Activated naive CD4-positive, alpha-beta T cell treated with anti-CD3 and anti-CD28 coated beads for 36 hours (primary cell): ENCODE measurements at places on chromosomes 12 and 14.

- DNase-seq, result no peak
These were observed 125.0 kb upstream of the MYF6 start for GRCh38 chr12:80582431-80582830.

- no peak for DNase-seq
These were observed 28.2 kb downstream of the PTPRQ start for GRCh38 chr12:80472236-80472635.

DNA sequence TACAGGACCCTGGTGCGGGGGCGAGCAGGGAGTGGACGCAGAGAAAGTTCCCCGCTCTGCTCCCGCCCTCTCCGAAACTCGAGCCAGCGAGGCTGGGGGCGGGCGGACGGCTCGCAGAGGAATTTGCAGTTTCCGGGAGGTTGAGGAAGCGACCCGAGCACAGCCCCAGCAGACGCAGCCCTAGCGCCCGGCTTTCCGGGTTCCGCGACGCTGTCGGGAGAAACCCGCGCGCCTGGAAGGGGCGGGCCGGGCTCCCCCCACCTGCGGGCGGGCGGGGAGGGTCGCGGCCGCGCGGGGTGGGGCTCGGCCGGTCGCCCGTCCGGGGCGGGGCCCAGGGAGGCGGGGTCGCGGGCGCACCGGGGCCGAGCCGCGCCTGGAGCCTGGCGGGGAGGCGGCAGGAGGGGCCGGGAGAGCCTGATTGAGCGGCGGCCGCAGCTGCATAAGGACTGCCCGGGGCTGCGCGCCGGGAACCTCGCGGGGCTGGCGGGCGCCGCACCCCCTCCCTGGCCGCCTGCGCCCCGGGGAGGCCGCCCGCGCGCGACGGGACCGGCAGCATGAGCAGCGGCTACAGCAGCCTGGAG is at the start of gene RASSF3:
TSS of gene RASSF3 (plus strand) at position 417 of the 581 bp plus-strand sequence. CDS start at position 555, 138 bp downstream.
- peak; percentile 83 for DNase-seq

DNA sequence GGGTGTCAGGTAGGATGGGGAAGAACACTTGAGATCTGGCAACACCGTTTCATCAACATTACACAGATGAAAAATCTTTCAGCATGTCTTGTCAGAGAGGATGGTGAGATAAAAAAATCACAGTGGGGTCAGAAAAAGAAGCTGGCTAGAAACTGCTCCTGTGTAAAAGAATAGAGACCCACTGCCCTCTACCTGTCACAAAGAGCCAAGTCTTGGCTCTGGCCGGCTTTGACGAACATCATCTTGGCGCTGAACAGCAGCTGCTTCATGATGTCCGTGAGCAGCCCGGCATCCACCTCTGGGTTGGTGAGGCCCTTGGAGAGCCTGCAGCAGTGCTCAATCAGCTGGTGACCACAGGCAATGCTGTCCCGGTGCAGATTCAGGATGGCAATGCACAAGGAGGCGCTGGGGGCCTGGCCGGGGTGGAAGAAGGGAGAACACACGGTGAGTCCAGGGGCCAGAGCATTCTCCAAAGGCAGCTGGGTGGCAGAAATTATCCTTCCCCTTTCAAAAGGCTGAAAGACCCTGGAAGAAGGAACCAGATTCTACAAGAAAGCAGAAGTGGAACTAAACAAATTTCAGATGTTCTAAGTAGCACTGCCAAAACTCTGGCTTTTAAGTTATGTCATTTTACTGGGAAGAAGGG is 50.2 kb downstream of the ZFYVE26 start:
- DNase-seq, result no peak

DNA sequence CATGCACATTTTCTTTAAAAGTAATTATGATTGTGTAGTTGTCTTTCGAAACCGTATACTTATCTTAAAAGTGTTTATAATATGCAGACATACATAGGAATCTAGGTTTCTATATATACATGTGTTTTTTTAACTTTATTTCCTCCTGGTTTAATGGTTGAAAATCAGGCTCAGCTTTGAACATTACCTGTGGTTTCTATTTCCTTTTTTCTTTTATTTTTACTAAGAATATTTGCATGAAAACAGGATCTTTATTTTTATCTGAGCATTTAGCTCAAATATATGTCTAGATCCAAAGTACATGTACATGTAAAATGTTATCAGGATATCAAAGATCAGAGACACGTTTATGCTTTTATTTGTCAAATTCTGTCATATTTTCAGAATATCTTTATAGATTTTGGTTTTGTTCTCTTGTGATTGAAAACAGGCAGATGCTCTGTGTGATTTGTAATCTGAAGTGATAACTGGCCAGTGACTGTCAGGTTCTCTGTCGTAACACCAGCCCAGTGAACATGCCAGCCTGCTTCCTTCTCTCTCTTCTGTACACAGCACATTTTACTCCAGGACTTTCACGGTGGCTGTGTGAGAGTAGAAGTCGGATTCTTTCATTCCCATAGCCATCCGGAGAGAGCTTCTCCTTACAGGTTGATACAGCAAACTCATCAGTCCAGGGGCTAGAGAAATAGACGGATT is 13.7 kb downstream of the TCTN1 start:
- DNase-seq, result no peak

DNA sequence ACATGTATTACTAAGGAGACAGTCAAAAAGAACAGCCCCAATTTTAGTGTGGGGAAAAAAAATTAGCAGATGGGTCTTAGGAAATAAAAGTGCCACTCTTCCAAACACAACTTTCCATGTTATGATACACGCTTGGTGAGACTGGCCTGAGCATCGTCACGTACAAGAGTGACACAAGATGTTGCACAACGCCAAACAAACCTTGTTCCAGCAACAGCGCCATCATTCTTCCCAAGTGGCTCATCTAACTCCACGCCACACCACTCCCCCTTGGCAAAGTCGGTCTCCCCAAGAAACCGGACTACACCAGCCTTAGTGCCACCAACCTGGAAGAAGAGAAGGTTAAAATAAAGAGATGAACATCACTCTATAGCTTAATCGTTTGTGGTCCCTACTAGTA is 58.7 kb downstream of the CLIP1 start:
- no peak for DNase-seq

GRCh38 chr14:91523972-91524371 is 13.9 kb upstream of the PPP4R3A start:
- DNase-seq, result no peak

DNA sequence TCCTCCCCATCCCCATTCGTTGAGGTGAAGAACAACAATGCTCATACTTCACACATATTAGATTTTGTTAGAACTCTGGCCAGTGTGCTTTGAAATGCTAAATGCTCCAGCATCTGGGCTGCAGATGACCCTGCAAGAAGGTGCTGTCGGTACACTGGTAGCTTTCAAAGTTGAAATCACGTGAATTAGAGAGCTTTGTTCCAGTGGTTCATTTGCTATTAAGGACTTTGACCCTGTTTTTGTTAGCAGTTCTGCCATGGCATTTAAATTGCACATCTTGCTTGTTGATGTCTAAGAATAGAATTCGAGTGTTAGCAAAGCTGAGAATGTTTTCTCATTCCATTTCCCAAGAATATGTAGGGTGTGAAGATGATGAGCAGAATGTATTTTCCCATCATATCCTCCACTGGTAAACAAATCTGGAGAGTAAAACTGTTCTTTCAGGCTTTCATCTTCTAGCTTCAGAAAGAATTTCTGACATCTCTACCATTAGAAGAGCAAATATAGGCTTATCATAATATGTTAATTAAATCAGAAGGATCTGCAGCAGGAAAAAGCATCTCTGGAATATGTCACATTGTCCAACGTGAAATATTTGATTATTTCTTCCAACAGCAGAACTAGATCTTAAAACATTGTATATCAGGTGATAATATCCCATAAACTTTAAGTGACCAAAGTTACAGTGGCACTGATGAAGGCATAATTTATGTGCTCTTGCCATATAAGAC is 98.8 kb upstream of the PDE3A start:
- DNase-seq, result no peak

DNA sequence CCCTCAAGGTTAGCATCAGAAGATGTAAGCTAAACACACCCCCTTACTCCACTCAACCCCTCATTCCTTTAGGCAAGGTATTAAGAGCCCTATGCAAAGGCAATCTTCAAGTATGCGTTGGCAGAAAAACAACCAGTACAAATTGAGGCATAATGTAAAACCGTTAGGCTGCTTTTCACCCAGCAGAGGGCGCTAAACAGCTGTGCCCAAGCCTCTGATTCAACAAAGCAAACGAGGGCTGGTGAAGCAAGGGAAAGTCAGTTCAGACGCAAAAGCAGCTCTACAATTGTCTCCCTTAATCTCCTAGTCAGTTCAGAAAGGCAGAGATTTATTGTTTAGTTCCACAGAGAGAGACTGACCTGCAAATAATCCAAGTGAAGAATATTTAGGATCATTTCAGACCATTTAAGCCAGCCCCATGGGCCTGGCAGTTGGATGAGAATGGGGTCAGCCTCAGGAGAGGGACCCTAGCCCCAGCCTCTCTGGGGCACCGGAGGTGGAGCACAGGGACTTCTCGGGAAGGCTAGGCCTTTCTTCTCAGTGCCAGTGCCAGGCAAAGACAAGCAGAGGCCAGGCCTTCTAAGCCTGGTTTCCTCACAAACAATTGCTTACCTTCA is 23.5 kb downstream of the DCAF5 start:
- DNase-seq, result peak; percentile 89

- DNase-seq, result no peak
These were observed 4.9 kb upstream of the RNASE1 start for GRCh38 chr14:20807304-20808161.

- DNase-seq, result no peak
These were observed 28.2 kb downstream of the DHRS2 start for GRCh38 chr14:23664207-23664885.

- DNase-seq, result no peak
These were observed 900.9 kb downstream of the FLRT2 start for GRCh38 chr14:86430853-86431252.

DNA sequence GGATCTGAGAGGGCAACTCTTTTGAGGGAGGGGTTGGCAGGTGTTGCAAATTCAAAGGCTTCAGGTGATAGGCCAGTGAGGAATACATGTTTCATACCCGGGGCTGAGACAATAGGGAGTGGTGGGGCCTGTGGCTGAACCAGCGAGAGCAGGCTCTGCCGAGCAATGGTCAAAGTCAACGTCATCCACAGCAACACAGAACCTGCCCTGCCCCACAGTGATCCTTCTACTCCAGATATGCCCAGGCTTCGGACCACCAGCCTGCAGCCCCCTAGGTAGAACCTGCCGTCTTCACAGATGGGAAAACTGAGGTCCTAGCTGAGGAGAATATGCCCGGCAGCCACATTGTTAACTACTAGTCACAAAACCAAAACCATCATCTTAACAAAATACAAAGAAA is 4.1 kb downstream of the SERPINA1 start:
- no peak for DNase-seq

DNA sequence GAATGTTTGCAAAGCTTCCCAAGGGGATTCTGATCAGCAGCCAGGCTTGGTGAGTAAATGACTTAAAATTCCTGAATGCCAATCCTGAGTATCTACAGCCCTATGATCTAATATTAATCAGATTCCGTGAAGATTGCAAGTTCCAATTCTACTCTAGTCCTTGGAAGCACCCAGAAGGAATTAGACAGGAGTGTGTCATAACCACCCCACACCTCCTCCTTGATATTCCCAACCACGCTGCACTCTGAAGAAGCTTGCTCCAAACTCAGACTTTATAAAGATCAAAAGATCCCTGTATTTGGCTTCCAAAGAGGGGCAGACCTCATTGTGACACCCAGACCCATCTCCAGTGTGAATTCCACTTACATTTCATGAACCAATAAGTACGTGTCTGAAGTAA is 306.0 kb downstream of the BCL11B start:
- no peak for DNase-seq

DNA sequence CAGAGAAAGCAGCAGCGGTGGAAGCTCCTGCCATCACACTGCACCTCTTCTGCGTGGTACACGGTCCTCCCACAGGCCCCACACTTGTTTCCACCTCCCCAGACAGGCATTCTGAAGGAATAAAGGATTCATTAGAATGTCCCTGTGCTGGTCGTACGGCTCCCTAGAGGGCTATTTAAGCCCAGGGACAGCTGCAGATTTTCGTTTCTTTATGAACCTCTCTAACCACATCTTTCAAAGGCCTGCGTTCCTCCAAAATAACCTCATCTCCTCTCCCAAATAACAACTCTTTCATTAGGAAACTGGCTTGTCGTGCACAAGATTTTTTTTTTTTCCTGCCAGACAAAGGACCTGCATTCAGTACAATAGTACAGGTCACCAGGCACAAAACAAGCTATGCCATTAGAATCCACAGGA is 12.7 kb downstream of the CSRP2 start:
- DNase-seq, result no peak

DNA sequence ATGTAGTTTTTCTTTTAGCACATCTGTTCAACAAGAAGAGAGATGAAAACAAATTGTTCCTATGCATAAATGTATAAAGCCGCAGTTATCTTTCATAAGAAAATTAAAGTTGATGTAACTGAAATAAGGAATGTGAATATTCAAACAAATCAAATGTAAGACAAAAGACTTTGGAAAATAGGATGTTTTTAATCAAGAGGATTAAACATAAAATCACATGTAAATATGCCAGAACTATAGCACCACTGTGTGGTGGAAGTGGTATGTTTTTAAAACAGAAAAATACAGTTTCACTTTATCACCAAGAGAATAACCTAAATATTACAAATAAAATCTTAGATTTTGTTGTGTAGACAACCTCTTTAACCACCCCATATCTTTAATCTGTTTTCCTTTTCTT is 40.4 kb downstream of the CAPS2 start:
- no peak for DNase-seq

DNA sequence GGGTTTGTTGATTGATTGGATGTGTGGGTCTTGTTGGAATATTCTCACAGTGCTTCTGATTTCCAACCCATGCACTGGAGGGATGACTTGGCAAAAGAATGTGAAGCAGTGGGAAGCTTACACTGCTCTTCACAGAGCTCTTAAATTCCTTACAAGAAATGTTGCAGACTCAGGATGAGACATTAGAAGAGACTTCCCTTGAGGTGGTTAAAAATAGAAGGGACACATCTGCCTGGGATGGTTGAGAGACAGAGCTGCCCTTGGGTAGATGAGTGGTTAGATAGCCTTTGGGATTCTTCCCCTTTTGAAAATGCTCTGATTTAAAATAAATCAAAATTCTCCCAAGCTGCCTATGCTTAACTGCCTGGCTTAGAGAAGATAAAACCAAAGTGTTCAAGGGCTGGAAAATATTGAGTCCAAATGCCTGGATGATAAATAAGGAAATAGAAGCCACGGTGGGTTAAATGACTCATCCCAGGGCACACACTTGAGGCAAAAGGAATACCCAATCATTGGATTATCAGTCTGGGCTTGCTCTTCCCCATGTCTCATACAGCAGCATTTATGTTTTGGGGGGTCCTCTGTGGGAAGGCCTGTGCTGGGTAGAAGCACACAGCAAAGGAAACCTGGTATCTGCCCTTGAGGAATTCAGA is 264.3 kb downstream of the AKAP6 start:
- no peak for DNase-seq

- no peak for DNase-seq
These were observed 25.0 kb downstream of the CREBL2 start for GRCh38 chr12:12636641-12637040.
